Fibroblast of lung (primary cell): ENCODE measurements at places on chromosomes 7 and 10. TPM values are rescaled to one million over a fixed set of nuclear protein-coding genes. Genes with fewer than 3 reads are reported as not detected.

NAT16 gene
- total RNA-seq = not detected in 2 replicates

HKDC1 gene
- 1.8 and 2.1 TPM in 2 replicates for total RNA-seq

GPR141 gene
- total RNA-seq = under 0.01 TPM in 1 of 2 replicates, not detected in the other

KCNIP2 gene
- total RNA-seq = 0.77 and 1.8 TPM in 2 replicates

ATP6V0A4 gene
- total RNA-seq = not detected in 2 replicates

- H3K4me3 ChIP-seq = no peak overlapping the region
- no peaks in the 10 kb centered on the region for H3K4me1 ChIP-seq
- DNase-seq = no peak
- no peak overlapping the region for H3K27ac ChIP-seq
Observed at GRCh38 chr7:131606346-131607290, 50.2 kb upstream of the PODXL start.

- no peaks in the 10 kb centered on the region for H3K4me1 ChIP-seq
- H3K4me3 ChIP-seq = no peak overlapping the region
- no peak for DNase-seq
Observed at GRCh38 chr7:69108097-69108496, 490.2 kb upstream of the AUTS2 start.

DNA sequence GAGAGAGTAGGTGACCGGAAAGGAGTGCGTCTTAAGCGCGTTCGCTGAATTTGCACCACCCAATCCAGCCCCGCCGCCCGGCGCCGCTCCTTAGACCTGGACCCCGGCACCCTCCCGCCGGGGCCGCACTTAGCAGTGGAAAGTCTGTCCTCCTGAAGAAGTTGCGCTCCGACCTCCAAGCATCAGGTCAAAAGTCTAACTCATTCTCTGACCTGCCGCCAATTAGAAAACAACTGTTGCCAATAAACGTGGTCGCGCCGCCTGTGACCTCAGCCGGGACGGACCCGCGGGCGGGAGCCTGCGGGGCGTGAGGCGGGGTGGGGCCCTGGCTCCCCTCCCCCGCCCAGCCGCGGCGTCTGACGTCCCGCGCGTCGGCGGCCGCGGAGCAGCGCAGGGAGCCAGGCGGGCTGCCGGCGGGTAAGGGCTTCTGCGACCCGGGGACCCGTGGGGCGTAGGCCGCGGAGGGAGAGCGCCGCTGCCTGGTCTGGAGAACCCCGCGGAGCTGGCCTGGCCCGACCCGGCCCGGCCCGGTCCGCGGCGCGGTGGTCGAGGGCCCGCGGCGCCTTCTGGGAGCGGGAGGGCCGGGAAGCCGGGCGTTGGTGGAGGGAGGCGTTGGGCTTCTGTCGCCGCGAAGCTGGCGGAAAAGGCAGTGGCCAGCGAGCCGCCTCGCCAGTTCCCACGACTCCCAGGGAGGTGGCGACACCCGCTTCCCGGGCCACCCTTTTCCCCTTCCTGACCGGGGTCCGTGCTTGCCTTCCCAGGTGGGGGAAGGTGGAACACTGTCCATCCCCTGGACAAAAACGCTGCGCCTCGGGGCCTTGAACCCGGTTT lies at the start of gene BCAP29:
BCAP29 (plus strand) TSS at position 362 of the 831 bp plus-strand sequence. CDS start 527 bp downstream, outside the sequence.
- peaks cover 2% of the 10 kb centered on the region for H3K36me3 ChIP-seq
- peak within 1 kb of the TSS; percentile 92 for H3K4me3 ChIP-seq
- peak within 1 kb of the TSS; percentile 88 for H3K27ac ChIP-seq
- no peaks in the 10 kb centered on the region for H3K4me1 ChIP-seq
- no peaks in the 10 kb centered on the region for H3K27me3 ChIP-seq
- DNase-seq = peak; percentile 47

DNA sequence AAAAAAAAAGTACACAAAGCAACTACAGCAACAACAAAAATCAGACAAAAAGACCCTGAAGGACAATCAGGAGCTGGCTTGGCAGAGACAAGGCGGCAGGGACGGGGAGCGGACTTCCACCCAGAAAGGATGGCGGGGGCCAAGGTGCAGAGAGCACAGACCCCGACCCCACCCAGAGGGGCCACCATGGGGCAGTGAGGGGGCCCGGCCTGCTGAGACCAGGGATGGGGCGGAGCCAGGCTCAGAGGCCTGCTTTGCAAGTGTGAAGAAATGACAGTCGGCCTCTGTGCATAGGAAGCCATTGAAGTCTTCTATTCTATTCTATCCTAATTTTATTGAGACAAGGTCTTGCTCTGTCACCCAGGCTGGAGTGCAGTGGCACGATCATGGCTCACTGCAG lies 82.0 kb downstream of the ELFN1 start:
- H3K4me3 ChIP-seq = no peak overlapping the region
- H3K27ac ChIP-seq = no peak overlapping the region
- DNase-seq = no peak
- H3K36me3 ChIP-seq = no peaks in the 10 kb centered on the region

DNA sequence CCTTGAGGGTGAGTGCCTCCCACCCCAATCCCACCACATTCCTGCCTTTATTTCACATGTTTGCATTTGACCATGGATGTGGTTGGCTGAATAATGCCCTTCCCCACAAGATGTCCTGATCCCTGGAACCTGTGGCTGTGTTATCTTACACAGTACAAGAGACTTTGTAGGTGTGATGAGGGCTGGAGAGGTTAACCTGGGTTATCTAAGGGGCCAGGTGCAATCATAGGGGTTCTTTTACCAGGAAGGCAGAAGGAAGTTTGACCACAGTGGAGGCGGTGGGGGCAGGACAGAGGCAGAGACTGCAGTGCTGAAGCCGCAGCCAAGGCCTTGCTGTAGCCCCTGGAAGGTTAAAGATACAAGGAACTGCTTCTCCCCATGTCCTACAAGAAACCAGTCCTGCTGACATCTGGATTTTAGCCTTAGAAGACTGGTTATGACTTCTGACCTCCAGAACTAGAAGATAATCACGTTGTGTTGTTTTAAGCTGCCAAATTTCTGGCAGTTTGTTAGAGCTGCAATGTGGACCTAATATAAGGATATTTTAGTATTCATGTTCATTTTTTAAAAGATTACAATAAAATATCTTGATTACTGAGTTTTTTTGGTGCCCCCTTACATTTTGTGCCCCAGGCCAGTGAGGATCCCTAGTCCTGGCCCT lies 136.6 kb downstream of the ARHGAP22 start:
- no peak for DNase-seq
- no peak overlapping the region for H3K4me3 ChIP-seq
- peaks cover 4% of the 10 kb centered on the region for H3K4me1 ChIP-seq

DNA sequence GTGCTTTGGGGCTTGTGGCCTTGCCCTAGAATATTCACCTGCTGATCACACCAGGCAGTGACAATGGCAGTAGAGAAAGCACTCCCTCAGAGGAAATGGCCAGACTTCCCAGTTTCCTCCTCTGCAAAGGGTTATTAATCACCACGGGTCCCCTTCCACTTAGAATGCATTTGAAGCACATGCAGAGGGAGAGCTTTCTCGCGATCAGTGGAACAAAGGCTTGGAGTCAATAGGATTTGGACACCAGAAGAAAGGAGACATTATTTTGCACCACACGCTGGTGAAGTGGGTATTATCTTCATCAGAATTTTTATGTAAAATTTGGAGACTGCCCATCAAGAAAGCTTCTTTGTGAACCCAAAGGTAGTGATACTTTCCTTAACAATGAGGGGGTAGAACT lies 35.4 kb upstream of the INHBA start:
- H3K27me3 ChIP-seq = no peaks in the 10 kb centered on the region
- no peak for DNase-seq
- H3K27ac ChIP-seq = no peak overlapping the region
- no peaks in the 10 kb centered on the region for H3K36me3 ChIP-seq
- no peaks in the 10 kb centered on the region for H3K4me1 ChIP-seq
- no peak overlapping the region for H3K4me3 ChIP-seq

GRCh38 chr10:133459454-133460207 lies 5.9 kb downstream of the SCART1 start:
- DNase-seq = no peak
- H3K36me3 ChIP-seq = no peaks in the 10 kb centered on the region
- no peak overlapping the region for H3K27ac ChIP-seq
- no peaks in the 10 kb centered on the region for H3K4me1 ChIP-seq

GRCh38 chr10:118871244-118871865 lies 116.6 kb upstream of the CACUL1 start:
- DNase-seq = no peak
- H3K27me3 ChIP-seq = no peaks in the 10 kb centered on the region
- H3K4me1 ChIP-seq = no peaks in the 10 kb centered on the region
- no peak overlapping the region for H3K4me3 ChIP-seq

- H3K27ac ChIP-seq = no peak overlapping the region
- no peak overlapping the region for H3K4me3 ChIP-seq
- H3K4me1 ChIP-seq = no peaks in the 10 kb centered on the region
- H3K27me3 ChIP-seq = no peaks in the 10 kb centered on the region
- no peaks in the 10 kb centered on the region for H3K36me3 ChIP-seq
- peak; percentile 90 for DNase-seq
Observed at GRCh38 chr10:124176349-124177179, 83.2 kb upstream of the CHST15 start.

DNA sequence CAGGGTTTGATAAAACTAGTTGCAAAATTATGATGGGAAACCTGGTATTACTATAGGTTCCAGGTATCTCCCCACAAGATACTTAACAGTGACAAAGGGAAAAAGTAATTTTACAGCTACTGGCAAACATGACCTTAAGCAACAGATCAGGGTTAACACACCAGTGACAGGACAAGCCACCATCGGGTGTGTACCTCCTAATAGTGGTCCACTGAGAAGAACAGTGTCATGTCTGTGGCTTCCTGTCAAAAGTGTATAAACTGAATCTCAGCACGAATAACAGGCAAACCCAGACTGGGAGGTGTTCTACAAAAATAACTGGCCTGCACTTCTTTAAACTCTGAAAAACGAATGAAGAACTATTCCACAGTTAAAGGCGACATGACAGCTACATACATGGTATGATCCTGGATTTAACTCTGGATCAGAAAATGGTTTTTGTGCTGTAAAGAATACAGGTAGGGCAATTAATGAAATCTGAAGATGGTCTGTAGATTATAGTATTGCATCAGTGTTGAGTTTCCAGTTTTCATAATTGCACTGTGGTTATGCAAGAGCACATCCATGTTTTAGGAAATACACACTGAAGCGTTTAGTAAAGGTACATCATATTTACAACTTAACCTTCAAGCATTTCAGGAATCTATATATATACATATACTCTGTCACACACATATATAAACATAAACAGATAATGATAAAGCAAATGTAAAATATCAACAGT lies 32.0 kb upstream of the ARMS2 start:
- H3K27me3 ChIP-seq = no peaks in the 10 kb centered on the region
- H3K4me1 ChIP-seq = peaks cover 9% of the 10 kb centered on the region
- DNase-seq = no peak
- no peak overlapping the region for H3K4me3 ChIP-seq
- H3K27ac ChIP-seq = no peak overlapping the region

DNA sequence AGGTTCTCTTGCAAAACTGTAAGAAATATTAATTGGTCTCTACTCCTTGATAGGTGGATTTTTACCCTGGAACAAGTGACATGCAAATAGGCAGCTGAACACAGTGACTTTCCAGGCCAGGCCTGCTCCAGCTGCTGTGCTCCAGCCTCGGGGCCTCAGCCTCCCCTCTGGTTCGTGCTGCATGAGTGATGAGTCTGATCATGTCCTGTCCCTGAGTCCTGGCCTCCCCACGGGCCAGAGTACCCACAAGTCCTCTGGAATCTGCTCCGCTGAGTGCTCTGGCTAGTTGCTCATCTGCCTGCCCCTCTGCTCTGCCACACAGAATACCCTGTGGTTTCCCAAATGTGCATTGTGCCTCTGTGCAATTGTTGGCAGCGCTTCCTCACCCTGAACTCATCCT lies 80.1 kb upstream of the PDZD8 start:
- no peaks in the 10 kb centered on the region for H3K4me1 ChIP-seq
- no peak overlapping the region for H3K4me3 ChIP-seq
- H3K27ac ChIP-seq = no peak overlapping the region
- no peak for DNase-seq
- no peaks in the 10 kb centered on the region for H3K27me3 ChIP-seq

DNA sequence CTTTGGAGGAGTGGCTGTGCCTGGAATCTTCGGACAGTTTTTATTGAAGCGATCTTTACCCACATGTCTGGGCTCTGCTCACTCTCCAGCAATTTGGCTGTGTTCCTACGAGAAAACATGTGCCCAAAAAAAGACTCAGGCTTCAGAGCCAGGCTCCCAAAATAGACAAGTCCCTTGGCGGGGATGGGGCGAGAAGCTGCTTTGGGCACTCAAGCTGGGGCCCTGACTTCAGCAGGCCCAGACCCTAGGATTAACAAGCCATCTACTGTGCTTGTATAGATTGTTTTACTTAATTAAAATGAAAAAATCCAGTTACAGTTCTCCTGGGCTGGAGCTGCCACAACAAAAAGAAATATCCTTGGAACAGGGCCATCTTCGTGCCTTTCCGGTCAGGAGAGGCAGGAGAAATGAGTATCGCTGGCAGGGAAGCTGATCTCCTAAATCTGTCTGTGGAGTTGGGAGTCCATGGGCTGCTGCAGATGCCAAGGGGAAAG lies 51.4 kb upstream of the PDCD4 start:
- H3K36me3 ChIP-seq = no peaks in the 10 kb centered on the region
- no peak overlapping the region for H3K4me3 ChIP-seq
- no peaks in the 10 kb centered on the region for H3K4me1 ChIP-seq
- H3K27me3 ChIP-seq = peaks cover 2% of the 10 kb centered on the region

GRCh38 chr7:1019789-1020610 lies 24.3 kb upstream of the GPR146 start:
- H3K27ac ChIP-seq = no peak overlapping the region
- H3K4me1 ChIP-seq = no peaks in the 10 kb centered on the region
- no peak overlapping the region for H3K4me3 ChIP-seq
- DNase-seq = no peak

DNA sequence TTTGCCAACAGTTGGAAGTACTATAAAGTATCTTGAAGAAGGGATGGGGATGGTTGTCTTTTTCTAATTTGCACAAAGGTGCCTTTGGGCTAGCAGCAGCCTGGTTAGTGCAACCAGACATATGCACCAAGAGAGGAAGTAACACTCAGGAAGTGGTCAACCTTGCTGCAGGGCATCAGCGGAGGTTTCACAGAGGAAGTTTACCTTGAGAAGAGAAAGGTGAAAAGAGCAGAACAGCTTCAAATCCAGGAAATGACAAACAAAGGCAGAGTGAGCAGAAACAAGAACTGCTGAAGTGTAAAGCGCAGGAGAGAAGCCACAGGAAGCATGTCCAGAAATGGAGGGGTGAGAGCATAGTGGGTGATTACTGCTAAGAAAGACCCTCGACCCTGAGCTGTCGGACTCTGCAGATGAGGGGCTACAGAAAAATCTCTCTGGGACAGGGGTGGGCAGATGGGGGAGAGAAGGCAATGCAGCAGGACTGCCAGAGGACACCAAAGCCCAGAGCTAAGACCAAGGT lies 66.9 kb downstream of the STK17A start:
- no peaks in the 10 kb centered on the region for H3K27me3 ChIP-seq
- peaks cover 57% of the 10 kb centered on the region for H3K4me1 ChIP-seq
- peak overlapping the region; percentile 99 for H3K27ac ChIP-seq
- no peak overlapping the region for H3K4me3 ChIP-seq

GRCh38 chr7:157113607-157114006 lies 25.1 kb upstream of the UBE3C start:
- H3K27me3 ChIP-seq = no peaks in the 10 kb centered on the region
- no peaks in the 10 kb centered on the region for H3K4me1 ChIP-seq
- H3K4me3 ChIP-seq = no peak overlapping the region
